ENCODE measurements at places on chromosomes 1 and 21. TPM values are rescaled to one million over a fixed set of nuclear protein-coding genes. Genes with fewer than 3 reads are reported as not detected.

Gene CFHR3
- 0.10 TPM for total RNA-seq

Gene PBX1
- total RNA-seq: 23.1 TPM

Gene CSF3R
- total RNA-seq: not detected

Gene BOLA1
- total RNA-seq: 30.0 TPM

Gene CTNNBIP1
- 9.6 TPM for total RNA-seq

Gene SPRR3
- total RNA-seq: not detected

Gene FCMR
- 4.9 TPM for total RNA-seq

Gene PPM1J
- 1.2 TPM for total RNA-seq

Gene RBM15
- total RNA-seq: 8.7 TPM

Gene DDX20
- 8.0 TPM for total RNA-seq

Gene FABP3
- not detected for total RNA-seq

Gene TMEM79
- 6.8 TPM for total RNA-seq

All from A549 treated with CORT108297 at 1 μM for 4 hours (cell line).